Hepatocyte (in vitro differentiated cells): ENCODE measurements at places on chromosomes 6 and 20. TPM values are rescaled to one million over a fixed set of nuclear protein-coding genes. Genes with fewer than 3 reads are reported as not detected.

The CUL7 gene
- 46.1 and 58.2 TPM in 2 replicates for total RNA-seq

GRCh38 chr6:79814940-79815339, 132.4 kb downstream of the ELOVL4 start:
- H3K27ac ChIP-seq = no peak overlapping the region
- no peaks in the 10 kb centered on the region for H3K4me1 ChIP-seq
- H3K27me3 ChIP-seq = no peaks in the 10 kb centered on the region
- no peak overlapping the region for H3K4me3 ChIP-seq
- no peaks in the 10 kb centered on the region for H3K36me3 ChIP-seq

The GJA1 gene
- 248 and 266 TPM in 2 replicates for total RNA-seq

The CCN6 gene
- total RNA-seq = not detected in 2 replicates

DNA sequence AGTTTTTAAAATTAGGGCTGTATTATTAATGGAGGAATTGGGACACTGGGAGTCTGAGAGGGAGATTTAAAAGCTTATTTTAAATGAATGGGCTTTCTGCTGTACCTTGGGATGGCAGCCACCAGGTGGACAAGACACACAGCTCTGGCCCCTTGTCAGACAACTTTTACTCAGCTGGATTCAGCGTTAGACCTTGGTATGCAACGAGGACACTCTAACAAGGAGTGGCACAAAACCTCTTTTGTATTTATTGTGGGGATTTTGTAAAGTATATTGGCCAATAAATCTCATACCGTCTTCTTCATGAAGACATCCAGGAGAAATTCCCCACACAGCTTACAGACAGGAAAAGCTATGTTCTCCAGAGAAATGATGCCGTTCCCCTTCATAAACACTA, 105.7 kb downstream of the LCA5 start:
- H3K27ac ChIP-seq = peak overlapping the region; percentile 13
- DNase-seq = peak; percentile 63
- H3K36me3 ChIP-seq = no peaks in the 10 kb centered on the region
- peaks cover 4% of the 10 kb centered on the region for H3K4me1 ChIP-seq
- H3K27me3 ChIP-seq = no peaks in the 10 kb centered on the region

The RAMACL gene
- total RNA-seq = 1.1 and 1.6 TPM in 2 replicates

- no peaks in the 10 kb centered on the region for H3K4me1 ChIP-seq
- H3K27ac ChIP-seq = no peak overlapping the region
- H3K36me3 ChIP-seq = no peaks in the 10 kb centered on the region
- DNase-seq = peak; percentile 82
These were observed 7.2 kb downstream of the HLA-DMB start for GRCh38 chr6:32933661-32934085.

The CUTA gene
- 121 and 150 TPM in 2 replicates for total RNA-seq

The CD83 gene
- total RNA-seq = 3.9 and 6.2 TPM in 2 replicates

DNA sequence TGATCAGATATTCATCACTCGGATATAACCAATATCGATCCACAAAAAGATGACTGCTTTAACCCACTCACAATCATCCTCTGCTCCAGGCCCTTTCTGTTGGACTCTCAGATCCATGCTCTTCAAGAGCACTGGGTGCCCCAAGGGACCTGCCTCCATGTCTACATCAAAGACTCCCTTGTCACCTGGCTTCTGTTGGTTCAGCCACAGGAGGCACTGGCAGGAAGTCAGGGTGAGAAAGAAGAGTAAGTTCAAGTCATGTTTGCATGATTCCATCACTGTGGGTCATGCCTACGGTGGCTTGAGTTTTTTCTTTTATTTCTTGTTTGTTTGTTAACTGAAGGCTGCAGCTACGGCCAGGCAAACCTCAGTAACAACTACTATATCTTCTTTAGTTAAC, 243.3 kb downstream of the ADGRG6 start:
- no peaks in the 10 kb centered on the region for H3K27me3 ChIP-seq
- H3K4me3 ChIP-seq = no peak overlapping the region
- no peak overlapping the region for H3K27ac ChIP-seq
- no peak for DNase-seq
- no peaks in the 10 kb centered on the region for H3K36me3 ChIP-seq
- H3K4me1 ChIP-seq = no peaks in the 10 kb centered on the region

DNA sequence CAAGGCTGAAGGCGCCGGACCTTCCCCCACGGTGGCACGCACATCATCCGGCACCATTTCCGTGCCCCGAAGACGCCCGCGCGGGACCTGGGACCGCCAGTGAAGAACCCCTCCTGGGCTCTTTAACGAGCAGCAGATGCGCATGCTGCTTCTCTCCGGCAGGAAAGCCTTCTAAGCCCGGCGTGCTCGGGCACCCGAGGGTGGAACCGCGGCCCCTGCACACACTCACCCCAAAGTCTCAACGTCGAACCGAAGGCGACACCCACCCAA, 240 bp downstream of the FOXQ1 start:
- H3K4me3 ChIP-seq = peak overlapping the region; percentile 25
- peaks cover 62% of the 10 kb centered on the region for H3K27me3 ChIP-seq
- peak overlapping the region; percentile 78 for H3K27ac ChIP-seq
- DNase-seq = no peak
- no peaks in the 10 kb centered on the region for H3K36me3 ChIP-seq

- no peaks in the 10 kb centered on the region for H3K27me3 ChIP-seq
- H3K27ac ChIP-seq = no peak overlapping the region
- H3K36me3 ChIP-seq = no peaks in the 10 kb centered on the region
- no peak overlapping the region for H3K4me3 ChIP-seq
- no peak for DNase-seq
These were observed 89.4 kb upstream of the ATXN1 start for GRCh38 chr6:16850681-16851026.
